Breast epithelium (tissue), 4 donors: ENCODE measurements at places on chromosomes 12 and 14. TPM values are rescaled to one million over a fixed set of nuclear protein-coding genes. Genes with fewer than 3 reads are reported as not detected.

- H3K36me3 ChIP-seq, result no peaks in the 10 kb centered on the region
- peak overlapping the region; percentile 62 for H3K4me3 ChIP-seq
Measured at GRCh38 chr12:106583242-106584103, 669 bp downstream of the RFX4 start.

DNA sequence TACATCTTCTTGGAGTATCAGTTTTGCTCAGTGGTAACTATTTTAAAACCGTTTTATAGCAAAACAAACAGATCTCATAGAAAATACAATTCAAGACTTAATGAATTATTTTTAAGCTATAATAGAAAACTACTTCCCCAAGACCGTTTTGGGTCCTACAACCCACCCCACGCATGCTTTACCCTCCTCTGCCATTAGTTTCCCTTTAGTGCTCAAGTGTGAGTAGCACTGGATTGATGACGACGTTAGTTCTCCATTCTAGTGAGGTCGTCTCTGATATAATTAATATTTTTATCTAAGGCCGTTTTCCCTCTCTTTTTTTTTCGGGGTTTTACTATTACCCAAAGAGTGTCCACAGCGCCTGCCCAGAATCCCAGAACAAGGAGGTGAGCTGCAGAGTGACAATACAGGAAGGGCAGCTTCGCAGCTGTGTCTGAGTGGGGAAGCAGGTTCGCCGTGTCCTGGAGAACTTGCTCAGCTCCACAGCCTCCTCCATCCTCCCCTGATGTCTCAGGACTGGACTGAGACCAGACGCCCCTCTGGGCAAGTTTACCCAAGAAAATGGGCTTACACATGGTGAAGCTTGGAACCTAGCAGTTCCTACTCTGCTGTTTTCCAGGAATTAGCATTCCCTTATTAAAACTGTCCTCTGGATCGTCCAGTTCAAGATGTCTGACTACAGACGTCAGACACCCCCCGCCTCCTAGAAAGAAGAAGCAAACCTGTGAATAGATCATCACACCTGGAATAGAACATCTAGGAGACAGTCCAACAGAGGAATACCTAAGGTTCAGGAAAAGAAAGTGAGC is 31.9 kb upstream of the MON2 start:
- no peaks in the 10 kb centered on the region for H3K36me3 ChIP-seq
- H3K27me3 ChIP-seq, result no peaks in the 10 kb centered on the region
- DNase-seq, result peak; percentile 36
- H3K27ac ChIP-seq, result no peak overlapping the region
- H3K4me3 ChIP-seq, result peak overlapping the region; percentile 40

DNA sequence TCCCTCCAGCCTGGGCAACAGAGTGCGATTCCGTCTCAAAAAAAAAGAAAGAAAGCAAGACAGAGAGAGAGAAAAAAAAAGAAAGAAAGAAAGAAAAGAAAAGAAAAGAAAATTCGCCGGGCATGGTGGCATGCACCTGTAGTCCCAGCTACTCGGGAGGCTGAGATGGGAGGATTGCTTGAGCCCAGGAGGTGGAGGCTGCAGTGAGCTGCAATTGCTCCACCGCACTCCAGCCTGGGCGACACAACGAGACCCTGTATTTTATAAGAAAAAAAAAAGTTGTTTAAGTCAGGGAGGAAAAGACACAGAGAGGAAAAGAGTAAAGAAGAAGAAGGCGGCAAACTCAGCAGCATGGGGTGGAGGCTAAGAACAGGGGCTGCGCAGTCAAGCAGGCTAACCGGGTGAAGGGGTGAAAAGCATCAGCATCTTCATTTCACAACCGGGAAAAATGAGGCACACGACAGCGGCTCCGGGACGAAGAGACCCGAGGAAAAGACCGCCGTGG is 557 bp upstream of the FICD start:
- H3K4me1 ChIP-seq, result peaks cover 8% of the 10 kb centered on the region
- no peak overlapping the region for H3K27ac ChIP-seq
- DNase-seq, result no peak

- H3K36me3 ChIP-seq, result no peaks in the 10 kb centered on the region
- no peak for DNase-seq
- no peak overlapping the region for H3K4me3 ChIP-seq
- H3K4me1 ChIP-seq, result no peaks in the 10 kb centered on the region
Measured at GRCh38 chr14:74859757-74860552, 16.0 kb downstream of the PROX2 start.

GRCh38 chr14:55979096-55979495 is 139.1 kb upstream of the PELI2 start:
- no peak overlapping the region for H3K27ac ChIP-seq
- no peaks in the 10 kb centered on the region for H3K36me3 ChIP-seq
- no peak overlapping the region for H3K4me3 ChIP-seq
- no peaks in the 10 kb centered on the region for H3K4me1 ChIP-seq

DNA sequence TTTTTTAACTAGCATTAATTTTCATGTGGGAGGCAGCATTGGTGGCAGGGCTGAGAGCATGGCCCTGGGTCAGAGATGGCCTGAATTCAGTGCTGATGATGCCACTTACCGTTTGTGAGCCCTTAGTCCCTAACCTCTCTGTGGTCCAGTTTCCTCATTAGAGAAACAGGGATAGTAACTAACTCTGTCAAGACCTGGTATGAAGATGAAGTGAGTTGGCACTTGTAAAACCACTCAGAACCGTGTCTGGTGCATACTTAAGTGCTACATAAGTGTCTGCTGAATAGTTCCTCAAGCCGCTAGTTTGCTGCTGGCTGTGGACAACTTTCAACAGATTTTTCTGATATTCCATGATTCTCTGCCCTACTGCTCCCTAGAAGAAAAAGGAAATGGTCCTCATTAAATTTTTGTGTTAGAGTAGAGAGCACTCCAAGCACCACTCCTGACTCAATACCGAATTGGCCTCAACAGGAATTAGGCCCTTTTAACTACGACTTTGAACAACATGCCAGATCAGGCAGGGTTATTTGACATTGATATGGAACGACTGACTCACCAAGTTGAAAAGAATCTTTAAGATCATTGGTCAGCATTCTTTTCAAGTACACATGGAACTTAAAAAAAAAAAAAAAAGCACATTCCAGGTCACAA is 250.2 kb downstream of the ANO2 start:
- no peaks in the 10 kb centered on the region for H3K4me1 ChIP-seq
- no peak for DNase-seq
- no peaks in the 10 kb centered on the region for H3K27me3 ChIP-seq
- no peak overlapping the region for H3K4me3 ChIP-seq
- H3K36me3 ChIP-seq, result no peaks in the 10 kb centered on the region

- no peak overlapping the region for H3K27ac ChIP-seq
- no peak overlapping the region for H3K4me3 ChIP-seq
- peak; percentile 26 for DNase-seq
- H3K4me1 ChIP-seq, result no peaks in the 10 kb centered on the region
Measured at GRCh38 chr12:112900298-112901145, 6.2 kb upstream of the OAS1 start.

DNA sequence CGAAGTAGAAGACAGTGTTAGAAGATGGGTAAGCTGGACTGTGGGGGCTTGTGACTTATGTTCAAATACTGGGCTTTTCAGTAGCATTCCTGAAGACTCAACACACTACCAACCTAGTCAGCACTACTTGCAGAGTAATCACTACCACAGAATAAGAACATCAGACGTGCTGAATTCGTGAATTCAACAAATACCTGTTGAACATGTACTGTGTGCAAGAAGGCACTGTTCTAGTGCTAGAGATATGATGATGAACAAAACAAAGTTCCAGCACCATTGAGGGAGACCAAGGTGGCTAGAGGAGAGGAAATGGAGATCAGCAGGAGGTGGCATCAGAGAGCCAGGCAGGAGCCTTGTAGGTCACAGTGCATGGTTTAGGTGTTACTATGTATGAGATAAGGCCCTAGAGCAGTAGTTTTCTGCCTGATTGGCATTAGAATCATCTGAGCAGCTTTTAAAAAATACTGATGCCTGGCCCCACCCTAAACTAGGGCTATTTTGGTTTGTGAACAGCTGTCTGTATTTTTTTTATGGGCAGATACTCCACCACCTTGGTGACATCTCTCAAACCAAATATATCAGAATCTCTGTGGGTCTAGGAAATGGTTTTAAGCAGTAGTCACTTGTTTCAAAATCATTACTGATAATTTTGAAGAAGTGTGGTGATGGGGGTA is 26.8 kb downstream of the FERMT2 start:
- DNase-seq, result no peak
- no peaks in the 10 kb centered on the region for H3K4me1 ChIP-seq
- H3K27me3 ChIP-seq, result no peaks in the 10 kb centered on the region
- no peaks in the 10 kb centered on the region for H3K36me3 ChIP-seq
- no peak overlapping the region for H3K4me3 ChIP-seq

DNA sequence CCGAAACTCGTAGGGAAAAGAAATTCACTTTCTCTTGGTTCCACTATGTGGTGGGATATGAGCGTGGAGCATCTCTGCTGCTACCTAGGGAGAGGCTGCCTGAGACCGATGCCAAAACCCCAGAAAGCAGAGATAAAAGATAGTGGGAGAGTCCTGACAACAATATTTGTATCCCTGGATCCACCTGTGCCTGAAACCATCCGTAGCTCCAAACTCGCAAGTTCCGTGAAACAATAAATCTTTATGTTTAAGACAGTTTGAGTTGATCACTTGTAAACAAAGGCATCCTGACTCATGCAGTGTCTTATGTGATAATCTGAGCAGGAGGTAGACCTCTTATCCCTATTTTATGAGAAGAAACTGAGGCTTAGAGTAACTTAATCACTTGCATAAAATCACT is 2.9 kb downstream of the MAP1LC3B2 start:
- H3K36me3 ChIP-seq, result no peaks in the 10 kb centered on the region
- no peak overlapping the region for H3K27ac ChIP-seq
- no peak overlapping the region for H3K4me3 ChIP-seq

DNA sequence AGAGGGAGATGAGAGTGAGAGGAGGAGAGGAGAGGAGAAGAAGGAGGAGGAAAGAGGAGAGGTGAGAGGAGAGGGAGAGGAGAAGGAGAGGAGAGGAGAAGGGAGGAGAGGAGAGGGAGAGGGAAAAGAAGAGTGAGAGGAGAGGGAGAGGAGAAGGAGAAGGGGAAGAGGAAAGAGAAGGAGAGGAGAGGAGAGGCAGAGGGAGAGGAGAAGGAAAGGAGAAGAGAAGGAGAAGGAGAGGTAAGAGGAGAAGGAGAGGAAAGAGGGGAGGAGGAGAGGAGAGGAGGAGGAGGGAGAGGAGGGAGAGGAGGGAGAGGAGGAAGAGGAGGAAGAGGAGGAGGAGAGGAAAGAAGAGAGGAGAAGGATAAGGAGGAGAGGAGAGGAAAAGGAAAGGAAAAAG is 266.8 kb downstream of the ITPR2 start:
- H3K4me1 ChIP-seq, result no peaks in the 10 kb centered on the region
- H3K27ac ChIP-seq, result peak overlapping the region; percentile 42
- no peak for DNase-seq
- H3K36me3 ChIP-seq, result no peaks in the 10 kb centered on the region
- no peak overlapping the region for H3K4me3 ChIP-seq

DNA sequence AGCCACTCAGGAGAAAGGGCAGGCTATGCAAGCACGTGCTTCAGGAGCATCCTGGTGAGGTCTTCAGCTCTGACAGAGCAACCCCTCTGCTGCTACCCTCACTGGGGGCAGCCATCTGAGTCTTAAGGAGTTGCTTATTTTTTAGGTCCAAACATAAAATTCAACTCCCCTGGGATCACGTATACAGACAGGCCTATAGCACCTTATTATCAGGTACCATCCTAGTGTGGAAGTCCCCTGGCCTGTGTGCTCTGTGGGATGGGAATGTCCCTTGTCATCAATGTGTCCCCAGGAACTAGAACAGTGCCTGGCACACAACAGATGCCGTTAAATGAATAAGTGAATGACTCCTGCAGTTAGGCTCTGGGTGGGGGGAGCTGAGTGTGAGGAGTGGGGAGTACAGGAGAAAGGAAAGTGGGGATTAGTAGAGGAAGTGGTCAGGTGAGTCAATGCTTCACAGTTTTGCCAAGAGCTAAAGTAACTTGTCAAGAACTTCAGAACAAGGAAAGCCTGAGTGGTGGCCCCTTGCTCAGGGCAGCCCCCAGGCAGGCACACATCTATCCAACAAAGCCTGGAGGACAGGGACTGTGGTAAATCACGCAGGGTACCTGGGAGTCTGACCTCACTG is 33.5 kb downstream of the DAD1 start:
- no peaks in the 10 kb centered on the region for H3K27me3 ChIP-seq
- peak; percentile 13 for DNase-seq
- peak overlapping the region; percentile 73 for H3K27ac ChIP-seq
- no peaks in the 10 kb centered on the region for H3K36me3 ChIP-seq

DNA sequence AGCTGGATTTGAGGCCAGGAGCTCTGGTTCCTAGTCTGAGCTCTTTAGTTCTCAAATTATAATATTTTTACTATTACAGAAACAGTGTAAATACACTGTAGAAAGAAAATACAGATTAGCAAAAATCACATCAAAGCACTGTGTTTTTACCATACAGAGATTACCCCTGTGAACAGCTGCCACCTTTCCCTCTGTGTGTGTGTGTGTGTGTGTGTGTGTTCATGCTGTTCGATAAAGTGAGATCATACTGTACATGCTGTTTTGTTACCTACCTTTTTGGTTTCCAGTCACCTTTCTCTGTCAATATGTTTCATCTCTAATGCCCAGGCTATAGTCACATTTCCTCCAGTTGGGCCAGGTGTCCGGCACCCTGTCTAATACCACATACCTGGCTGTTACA is 26.9 kb downstream of the MVK start:
- peaks cover 4% of the 10 kb centered on the region for H3K4me1 ChIP-seq
- DNase-seq, result no peak
- H3K4me3 ChIP-seq, result no peak overlapping the region
- no peaks in the 10 kb centered on the region for H3K36me3 ChIP-seq
- H3K27me3 ChIP-seq, result no peaks in the 10 kb centered on the region
- H3K27ac ChIP-seq, result no peak overlapping the region

DNA sequence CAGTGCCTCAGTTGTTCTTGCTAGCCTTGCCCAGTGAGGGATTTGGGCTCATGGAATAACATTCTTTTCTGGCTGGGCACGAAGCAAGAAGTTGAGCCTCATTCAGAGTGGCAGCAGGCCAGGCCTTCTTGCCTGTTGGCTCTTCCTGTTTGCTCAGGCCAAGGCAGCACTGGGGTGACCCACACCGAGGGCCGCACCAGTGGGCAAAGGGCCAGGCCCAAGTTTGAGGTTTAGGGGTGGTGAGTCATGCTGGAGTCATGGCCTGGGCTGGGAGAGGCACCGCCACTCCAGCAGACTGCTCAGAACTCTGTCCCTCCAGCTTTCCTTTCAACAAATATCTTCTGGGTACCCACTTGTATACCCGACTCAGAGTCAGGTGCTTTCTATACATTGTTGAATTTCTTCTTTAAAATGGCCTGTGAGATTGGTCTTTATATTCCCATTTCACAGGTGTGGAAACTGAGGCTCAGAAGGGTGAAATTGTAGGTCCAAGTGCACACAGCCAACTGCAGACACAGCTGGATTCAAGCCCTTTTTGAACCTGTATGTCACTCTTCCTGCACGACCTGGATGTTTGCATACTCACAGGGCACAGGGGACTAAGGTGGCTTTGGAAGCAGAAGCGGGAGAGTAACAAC is 279.4 kb downstream of the FOXN3 start:
- peak; percentile 93 for DNase-seq
- no peak overlapping the region for H3K4me3 ChIP-seq
- H3K27ac ChIP-seq, result no peak overlapping the region
- H3K4me1 ChIP-seq, result no peaks in the 10 kb centered on the region
- no peaks in the 10 kb centered on the region for H3K27me3 ChIP-seq
- H3K36me3 ChIP-seq, result no peaks in the 10 kb centered on the region

BBOF1 gene
- 24.9 TPM for total RNA-seq

GLS2 gene
- 5.1 TPM for total RNA-seq

PTGDR gene
- total RNA-seq, result 1.3 TPM

P2RX2 gene
- not detected for total RNA-seq

GAPDH gene
- 1,628 TPM for total RNA-seq

PPM1H gene
- total RNA-seq, result 15.4 TPM
